Stimulated activated naive CD8-positive, alpha-beta T cell treated with anti-CD3 and anti-CD28 coated beads, Interleukin-15, amount 100 ng/mL, for 72 hours (primary cell): ENCODE measurements at places on chromosomes 3 and 15.

GRCh38 chr15:77243135-77243534 lies 172.2 kb upstream of the TSPAN3 start:
- no peak for DNase-seq

DNA sequence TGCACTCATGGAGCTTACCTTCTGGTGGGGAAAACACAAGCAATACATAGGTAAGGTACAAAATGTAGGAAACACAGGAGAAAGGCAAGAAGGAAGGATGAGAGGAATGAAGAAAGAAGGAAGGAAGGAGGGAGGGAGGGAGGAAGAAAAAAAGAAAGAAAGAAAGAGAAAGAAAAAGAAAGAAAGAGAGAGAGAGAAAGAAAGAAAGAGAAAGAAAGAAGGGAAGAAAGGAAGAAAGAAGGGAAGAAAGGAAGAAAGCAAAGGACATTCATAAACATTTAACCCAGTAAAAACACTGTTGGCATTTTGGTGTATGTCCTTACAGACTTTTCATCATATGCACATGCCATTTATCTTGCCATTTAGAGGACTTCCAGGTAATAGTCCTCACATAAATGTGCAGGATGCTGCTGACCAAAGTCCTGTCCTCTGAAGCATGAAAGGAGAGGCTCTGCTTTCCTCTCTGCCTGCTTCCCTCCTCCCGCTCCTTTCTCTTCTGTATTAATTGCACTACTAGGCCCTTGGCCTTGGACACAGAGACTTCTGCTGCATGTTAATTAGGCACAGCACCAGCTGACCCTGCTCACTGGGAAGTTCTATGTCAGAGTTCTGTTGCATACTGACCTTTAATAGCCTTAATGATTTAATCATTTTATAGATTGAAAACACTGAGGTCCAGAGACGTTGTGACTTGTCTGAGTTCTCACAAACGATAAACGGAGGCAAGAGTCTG lies 29.7 kb upstream of the NDUFB4 start:
- no peak for DNase-seq

GRCh38 chr3:182519569-182519968 lies 273.7 kb upstream of the ATP11B start:
- no peak for DNase-seq

GRCh38 chr3:160403028-160403545 lies 3.6 kb downstream of the SMC4 start:
- no peak for DNase-seq

DNA sequence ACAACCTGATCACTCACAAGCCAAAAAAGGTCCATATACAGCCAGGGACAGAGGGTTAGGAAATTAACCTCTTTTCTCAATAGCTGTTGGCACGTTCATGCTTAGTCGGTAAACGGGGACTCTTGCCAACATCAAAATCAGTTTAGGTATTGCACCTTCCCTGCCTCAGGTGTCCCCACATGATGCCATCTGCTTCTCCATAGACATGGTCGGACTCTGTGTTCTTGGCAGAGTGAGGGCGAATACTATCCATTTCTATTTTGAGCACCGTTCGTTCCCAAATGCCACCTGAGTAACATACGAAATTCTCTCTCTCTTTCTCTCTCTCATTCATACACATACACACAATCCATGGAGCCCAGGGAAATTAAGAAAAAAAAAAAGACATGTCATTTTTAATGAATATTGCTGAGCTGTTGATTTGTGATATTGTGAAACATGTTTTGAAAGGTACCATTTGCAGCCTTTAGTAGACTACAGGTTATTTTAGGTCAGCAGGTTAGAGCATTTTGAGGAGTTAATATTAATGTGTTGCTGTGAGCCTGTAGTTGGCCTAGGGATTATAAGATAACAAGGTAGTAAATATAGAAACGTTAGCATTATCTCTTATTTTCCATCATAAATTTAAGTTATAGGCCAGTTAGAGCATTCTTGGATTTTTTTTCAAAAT lies 78.5 kb downstream of the GHSR start:
- no peak for DNase-seq

DNA sequence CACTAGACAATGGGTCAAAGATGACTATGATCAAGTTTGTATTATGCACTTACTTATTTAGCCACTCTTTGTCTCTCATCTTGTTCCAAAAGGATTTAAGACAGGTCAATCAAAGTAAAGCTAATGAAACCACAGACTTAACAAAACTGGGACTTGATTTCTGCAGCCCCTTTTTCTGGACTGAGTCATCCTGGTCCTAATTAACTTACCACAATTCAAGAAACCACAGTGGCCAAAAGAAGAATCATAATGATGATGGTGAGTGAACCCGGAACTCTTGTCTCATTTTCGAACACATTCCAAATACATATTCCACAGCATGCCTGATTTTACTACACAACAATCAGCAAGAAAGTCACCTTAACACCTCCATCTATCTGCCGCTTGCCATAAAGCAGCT lies 1333.0 kb downstream of the ROBO1 start:
- no peak for DNase-seq

DNA sequence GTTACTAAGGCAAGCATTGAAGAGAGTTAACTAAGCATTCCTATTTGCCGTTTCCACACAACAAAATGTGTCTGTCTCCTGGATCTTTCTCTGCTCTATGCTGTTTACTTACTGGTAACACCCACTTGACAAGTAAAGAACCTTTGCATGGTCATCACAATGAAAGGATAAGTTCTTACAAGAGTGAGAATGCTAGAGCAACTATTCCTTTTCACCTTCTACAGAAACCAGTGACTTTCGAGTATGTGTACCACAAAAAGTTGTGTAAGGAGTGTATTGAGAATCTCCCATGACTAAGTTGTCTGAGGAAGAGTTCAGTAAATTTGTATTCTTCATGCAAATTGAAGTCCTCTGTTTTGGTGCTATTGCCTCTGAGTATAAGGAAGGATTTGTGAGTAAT lies 10.8 kb downstream of the TIPARP start:
- no peak for DNase-seq

DNA sequence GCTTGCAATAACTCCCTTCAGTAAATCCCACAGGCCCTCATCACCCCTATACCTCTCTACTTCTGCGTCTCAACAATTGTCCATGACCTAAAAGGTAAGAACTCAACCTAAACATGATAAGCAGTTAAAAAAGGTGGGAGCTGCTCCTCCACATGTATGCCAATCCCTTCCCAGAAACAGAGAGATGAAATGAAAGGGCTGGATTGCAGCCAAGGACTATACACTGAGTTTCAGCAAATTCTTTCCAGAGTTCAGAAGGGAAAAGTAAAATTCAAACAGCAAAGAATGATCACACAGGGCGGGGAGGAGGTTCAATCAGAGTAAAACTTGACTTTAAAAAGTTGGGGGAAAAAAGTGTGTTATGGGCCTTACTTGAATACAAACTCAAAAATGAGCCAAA lies 27.5 kb downstream of the PLOD2 start:
- no peak for DNase-seq

GRCh38 chr3:105367063-105367405 lies 325 bp downstream of the ALCAM start:
- peak; percentile 64 for DNase-seq

DNA sequence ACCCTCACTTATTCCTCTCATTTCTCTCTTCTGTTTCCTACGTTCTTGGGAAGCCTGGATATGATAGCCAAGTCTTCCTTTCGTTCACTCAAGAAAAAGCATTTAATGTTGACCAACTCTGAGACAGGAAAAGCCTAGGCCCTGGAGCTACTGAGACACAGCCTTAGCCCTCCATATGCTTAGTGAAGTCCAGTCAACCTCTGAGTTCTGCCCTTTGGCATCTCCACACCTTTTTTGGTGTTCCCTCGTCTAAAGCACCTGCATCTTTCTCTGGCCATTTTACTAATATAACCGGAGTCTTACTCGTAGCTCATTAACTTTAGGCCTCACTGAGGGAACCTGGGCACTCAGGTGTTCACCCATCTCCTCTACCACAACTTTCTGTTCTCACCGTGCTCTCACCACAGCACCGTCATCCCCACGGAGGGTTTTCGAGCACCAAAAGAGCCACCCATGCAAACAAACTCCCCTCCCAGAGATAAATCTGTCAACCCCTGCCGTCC lies 632 bp downstream of the MTHFS start:
- no peak for DNase-seq

- DNase-seq: no peak
Observed at GRCh38 chr3:39112113-39112512, 4.6 kb downstream of the TTC21A start.

DNA sequence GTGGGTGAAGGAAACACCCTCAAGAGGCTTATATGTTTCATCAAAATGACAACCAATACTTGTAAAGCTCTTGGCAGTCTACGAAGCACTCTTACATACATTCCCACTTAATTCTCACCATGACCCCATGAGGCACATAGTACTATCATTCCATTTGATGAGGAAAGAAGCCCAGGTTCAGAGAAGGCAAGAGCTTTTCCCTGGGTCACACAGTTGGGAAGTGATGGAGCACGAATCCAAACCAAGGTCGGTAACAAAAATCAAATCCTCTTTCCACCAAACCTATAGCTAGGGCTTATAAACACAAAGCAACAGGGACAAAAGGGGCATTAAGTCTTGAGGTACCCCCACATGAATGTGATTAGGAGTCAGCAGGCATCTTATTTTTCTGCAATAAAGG lies 187.1 kb downstream of the UACA start:
- DNase-seq: no peak

DNA sequence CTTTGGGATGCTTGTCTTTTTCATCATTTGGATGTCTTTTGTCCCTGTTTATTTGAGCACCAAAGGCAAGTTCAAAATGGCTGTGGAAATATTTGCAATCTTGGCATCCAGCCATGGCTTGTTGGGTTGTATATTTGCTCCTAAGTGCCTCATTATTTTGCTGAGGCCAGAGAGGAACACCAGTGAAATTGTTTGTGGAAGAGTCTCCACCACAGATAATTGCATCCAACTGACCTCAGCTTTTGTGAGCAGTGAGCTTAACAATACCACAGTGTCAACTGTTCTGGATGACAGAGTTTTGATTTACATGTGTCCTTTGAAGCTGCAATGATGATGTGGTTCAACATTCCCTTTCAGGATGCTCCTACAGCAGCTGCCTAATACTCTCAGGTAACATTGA lies 83.0 kb upstream of the KCNAB1 start:
- DNase-seq: no peak

DNA sequence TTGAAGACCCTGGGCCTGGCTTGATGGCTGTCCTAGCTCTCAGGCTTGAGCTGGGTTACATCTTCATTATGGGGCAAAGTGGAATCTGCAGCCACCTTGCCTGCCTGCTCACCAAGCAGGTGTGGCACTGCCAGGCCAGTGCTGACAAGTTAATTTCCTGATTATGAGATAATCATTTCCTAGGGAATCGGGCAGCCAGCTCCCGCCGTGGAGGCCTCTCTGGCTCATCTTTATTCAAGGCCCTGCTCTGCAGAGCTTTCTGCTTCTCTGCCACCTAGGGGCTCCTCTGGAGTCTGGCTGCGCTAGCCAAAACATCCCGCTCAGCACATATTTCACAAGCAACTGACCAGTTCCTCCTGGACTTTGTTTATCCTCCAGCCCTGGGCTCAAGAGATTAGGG lies 9.9 kb downstream of the LOXL1 start:
- DNase-seq: no peak

DNA sequence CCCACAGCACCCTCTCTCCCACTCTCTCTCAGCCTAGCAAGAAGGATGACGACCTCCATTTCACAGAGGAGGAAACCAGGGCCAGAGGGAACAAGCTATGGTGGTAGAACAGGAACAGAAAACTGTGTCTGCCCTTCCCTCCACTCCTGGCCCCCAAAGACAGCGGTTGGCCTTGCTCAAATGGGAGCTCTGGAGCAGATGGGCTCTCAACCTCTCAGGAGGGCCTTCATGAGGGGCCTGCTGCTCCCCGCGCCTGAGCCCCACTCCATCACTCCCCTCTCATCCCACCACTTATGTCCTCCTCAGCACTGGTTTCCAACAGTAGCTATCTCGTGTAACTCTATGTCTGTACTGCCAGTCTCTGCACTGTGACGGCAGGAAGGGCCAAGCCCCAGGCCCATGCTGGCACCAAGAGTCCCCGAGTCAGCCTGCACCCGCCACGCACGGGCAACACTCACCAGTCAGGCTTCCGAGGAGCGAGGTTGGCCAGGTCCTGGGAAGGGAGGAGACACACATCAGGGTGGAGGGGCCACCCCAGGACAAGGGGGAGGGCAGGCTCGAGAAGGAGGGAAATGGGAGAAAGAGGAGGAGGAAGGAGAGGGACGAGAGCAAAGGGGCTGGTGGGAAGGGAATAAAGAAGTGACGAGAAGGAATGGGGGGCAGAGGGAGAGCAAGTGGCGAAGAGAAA lies 45.5 kb downstream of the PTH1R start:
- DNase-seq: no peak

DNA sequence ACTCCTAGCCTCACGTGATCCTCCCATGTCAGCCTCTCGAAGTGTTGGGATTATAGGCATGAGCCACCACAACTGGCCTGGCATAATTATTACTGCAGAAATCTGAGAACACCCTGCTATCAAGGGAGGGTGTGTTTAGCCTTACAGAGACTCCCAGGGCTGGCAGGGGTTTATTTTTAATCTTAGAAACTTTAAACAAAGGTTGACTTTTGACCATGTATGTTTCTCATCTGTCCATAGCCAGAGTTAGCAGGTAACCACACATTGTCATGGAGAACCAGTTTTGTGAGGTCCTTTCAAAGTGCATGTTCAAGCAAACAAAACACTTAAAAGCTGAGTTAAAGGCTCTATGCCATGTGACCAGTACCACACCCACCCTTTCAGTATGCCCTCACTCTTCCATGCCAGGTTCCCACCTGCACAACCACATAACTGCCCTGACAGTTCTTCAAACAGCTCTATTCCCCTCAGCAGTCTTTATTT lies 11.1 kb downstream of the SIAH2 start:
- DNase-seq: no peak

GRCh38 chr3:158308236-158308928 lies 198.5 kb downstream of the RSRC1 start:
- DNase-seq: no peak

DNA sequence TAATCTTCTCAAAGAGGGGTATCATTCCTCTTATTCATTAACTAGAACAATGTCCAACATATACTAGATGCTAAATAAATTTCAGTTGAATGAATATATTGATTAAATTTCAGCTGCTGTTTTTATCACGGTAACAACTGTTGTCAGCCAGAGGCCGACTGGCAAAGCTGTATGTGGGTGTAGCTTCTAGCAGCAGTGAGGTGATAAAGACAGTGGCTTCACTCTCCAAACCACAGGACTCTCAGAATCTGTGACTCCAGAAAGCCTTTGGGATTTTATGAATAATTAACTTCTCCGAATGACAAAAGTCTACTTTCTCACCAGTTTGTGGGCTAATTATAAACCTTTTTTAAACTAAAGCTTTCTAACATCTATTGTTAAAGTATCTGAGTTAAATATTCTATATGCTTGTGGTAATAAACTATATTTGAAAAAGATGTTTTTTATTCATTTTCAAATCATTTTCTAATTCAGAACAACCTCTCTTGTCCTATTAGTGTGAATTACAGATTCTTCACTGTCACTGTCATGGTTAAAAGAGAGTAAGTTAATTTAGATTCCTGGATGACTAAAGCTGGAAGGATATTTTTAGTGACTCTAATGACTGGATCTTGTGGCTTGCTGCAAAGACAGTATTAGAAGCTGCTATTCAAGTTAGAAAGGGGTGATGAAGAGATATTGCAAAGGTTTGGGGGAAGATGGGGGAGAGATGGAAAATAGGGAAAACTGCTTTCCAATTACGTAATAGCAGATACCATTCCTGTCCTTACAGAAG lies 796.4 kb upstream of the ARPP21 start:
- no peak for DNase-seq
